ENCODE measurements at places on chromosomes 4 and X.

- no peak for DNase-seq
These were observed 677.9 kb upstream of the ADGRL3 start for GRCh38 chr4:60522265-60522664.

DNA sequence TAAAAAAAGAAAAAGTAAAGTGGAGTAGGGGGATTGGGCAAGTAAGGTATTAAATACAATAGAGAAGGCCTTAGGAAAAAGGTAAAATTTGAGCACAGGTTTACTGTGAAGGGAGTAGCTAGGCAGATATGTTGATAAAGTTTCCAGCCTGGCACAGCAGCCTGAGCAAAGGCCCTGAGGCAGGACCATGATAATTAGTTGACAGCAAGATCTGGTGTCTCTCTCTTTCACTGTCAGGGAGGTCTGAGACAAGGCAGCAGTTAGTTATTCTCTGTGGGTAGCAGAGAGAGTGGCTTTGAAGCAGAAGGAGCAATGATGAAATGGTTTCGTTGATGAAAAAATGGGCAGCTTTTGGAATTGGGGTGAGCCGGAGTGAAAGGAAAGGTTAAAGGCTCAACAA lies 119.5 kb downstream of the KDR start:
- DNase-seq = no peak

DNA sequence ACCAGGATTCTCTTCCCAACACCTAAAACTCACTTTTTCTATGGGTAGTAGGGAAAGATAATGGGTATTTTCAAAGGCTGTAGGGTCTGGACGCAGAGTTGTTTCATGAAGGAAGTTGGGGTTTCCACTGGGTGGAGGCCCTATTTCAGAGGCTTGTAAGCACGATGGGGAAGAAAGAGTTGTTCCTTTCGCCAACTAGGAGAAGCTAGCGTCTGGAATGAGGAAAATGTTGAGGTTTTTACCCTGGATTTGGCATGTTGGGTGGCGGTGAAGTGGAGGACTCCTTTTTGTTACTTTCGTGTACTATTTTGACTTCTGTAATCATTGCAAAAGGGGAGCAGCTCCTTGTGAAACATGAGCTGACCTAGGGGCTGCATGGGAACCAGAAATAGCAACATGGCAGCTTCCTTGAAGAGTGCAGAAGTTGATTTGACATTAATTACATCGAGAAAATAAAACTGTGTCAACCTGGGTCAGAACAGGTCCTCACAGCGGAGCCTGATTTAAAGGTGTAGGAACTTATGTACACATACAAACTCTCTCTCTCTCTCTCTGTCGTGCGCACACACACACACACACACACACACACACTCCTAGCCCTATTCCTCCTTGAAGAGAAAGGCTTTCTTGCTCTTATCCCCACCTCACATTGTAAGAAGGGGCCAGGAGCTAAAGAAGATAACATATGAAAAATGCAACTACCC lies 19.1 kb downstream of the VSIG4 start:
- DNase-seq = no peak

DNA sequence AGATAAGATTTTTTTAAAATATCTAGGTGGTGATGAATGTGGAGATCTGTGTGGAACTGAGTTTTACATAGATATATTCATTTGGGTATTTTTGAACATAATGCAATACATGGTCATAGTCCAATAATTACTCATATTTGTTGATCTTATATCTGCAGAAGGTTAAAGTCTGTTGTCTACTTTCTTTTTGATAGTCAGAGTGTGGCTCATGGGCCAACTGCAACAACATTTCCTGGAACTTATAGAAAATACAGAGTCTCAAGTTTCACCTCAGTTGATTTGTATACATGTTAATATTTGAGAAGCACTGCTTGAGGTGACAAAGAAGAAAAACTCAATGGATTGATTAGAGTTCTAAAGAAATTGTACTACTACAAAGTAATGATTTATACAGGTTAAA lies 408.4 kb downstream of the ARAP2 start:
- no peak for DNase-seq

- DNase-seq = no peak
These were observed 110.7 kb upstream of the GALNT7 start for GRCh38 chr4:173057901-173058300.
